ENCODE measurements at places on chromosomes 6 and 20. TPM values are rescaled to one million over a fixed set of nuclear protein-coding genes. Genes with fewer than 3 reads are reported as not detected.

Gene GSTA1
- not detected for total RNA-seq

GRCh38 chr6:138115877-138116660 lies 8.8 kb upstream of the PERP start:
- DNase-seq: peak; percentile 62
- H3K27me3 ChIP-seq: peaks cover 24% of the 10 kb centered on the region
- H3K27ac ChIP-seq: no peak overlapping the region
- H3K4me1 ChIP-seq: peaks cover 6% of the 10 kb centered on the region
- no peak overlapping the region for H3K4me3 ChIP-seq
- no peaks in the 10 kb centered on the region for H3K36me3 ChIP-seq

Gene RBM24
- not detected for total RNA-seq

DNA sequence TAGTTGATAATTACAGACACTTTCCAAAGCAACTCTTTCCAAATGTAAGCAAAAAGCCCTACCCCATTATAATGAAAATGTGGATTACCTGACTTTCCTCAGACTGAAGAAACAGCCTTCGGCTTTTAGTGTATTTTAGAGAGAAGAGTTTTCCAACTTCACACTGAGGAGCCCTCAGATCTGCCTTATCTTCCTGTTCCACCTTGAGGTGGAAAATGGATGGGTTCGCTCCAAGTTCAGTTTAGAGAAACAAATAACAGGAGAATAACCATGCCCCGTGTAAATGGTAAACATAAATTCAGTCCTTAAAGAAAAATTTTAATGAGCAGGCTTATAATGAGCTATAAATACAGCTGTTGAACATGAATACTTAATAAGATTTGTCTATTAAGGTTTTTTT lies 21.1 kb upstream of the MTHFD1L start:
- H3K27ac ChIP-seq: no peak overlapping the region
- no peak overlapping the region for H3K4me3 ChIP-seq
- no peak for DNase-seq
- H3K4me1 ChIP-seq: no peaks in the 10 kb centered on the region
- H3K27me3 ChIP-seq: peaks cover 5% of the 10 kb centered on the region
- no peaks in the 10 kb centered on the region for H3K36me3 ChIP-seq

Gene ZC2HC1B
- not detected for total RNA-seq
